ENCODE measurements at places on chromosomes 7 and 10.
A peak's percentile ranks its signal among the peaks of the same experiment; 100 is the strongest.

- no peak for DNase-seq
Observed at GRCh38 chr10:116833986-116834985, 15.0 kb upstream of the ENO4 start.

GRCh38 chr7:157337316-157338149 is 729 bp downstream of the DNAJB6 start:
- peak; percentile 72 for DNase-seq

- DNase-seq: no peak
Observed at GRCh38 chr7:6621195-6622133, 6.1 kb downstream of the ZNF853 start.

DNA sequence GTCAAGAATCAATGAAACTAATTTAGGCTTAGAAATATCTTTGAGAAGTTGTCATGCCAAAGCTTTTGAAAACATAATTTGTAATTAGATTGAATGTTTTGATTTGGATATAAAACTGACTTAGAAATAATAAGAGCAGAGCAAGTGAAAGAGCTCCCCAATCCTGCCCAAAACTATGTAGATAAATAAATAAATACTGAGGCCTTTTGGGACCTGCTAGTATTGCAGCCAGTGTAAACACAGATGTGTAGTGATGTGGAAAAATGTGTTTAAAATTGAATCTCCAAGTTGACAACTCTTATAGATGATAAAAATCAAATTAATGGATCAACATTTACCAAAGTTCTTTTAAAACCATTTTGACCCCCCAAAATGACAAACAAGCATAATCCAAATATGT is 896.1 kb downstream of the CNTNAP2 start:
- DNase-seq: no peak

DNA sequence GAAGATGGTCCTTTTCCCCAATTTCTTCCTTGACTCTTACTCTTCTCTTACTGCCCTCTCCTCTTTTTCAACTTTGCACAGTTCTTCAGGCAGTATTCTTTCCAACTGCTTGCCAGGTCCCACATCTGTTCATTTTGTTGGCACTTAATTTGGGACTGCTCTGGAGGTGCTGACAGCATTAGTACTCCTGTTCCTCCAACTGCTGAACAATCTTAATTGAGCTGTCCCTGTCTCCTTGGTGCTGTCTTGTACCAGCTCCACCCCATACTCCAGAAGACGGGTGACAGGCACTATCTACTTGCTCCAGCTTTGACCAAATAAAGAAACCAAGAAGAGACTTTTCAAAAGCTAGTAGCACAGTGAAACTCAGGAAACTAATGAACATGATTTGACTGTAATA is 160.0 kb downstream of the PDE1C start:
- peak; percentile 34 for DNase-seq

- no peak for DNase-seq
Observed at GRCh38 chr10:60367024-60367423, 22.7 kb downstream of the ANK3 start.

- no peak for DNase-seq
Observed at GRCh38 chr10:67004690-67005089, 78.9 kb downstream of the LRRTM3 start.

DNA sequence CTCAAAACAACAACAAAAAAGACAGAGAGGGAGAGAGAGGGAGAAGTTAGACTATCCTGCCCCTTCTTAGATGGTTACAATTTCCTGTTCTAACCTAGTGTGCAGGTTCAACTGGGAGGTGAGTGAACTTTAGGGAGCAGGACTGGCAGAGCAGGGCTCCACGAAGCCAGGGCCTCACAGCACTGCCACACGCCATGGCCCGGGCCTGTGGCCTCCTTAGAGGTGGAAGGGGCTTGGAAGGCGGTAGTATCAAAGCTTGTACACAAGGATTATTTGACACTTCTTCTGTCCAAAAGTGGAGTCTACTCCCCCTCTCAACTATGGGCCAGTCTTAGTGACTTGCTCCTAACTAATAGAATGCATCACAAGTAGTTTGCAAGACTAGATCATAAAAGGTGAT is 62.9 kb upstream of the TMEM72 start:
- DNase-seq: no peak

DNA sequence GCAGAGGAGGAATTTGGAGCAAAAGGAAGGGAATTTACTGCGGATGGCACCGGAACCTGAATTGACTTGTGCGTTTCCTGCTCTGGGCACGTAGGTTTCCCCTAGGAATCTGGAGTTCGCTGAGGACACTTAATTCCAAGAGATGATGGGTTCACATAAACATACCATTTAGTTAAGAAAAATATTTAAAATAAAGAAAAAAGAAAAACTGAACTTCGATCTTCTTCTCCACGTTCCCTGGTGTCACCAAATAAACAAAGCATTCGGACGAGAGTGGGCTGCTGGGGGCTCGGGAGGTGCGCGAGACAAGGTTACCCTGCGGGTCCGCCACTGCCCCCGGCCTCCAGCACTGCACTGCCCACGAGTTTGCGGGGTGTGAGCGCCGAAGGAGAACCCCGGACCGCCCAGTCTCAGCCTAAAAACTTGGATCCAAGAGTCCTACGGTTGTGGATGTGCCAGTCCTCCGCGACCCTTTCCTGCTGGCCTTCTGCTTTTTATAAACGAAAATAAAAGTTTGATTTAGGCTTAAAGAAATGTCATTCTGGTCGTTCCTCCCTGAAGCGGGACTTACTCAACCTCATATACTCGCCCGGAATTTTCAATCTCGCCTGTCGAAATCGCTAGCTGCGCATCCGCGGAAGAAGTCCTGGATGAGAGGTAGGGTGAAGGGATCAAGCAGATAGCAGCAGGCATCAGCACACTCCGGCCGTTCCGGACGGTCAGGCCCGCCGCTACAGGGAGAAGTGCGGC is 30.3 kb downstream of the SKIDA1 start:
- DNase-seq: no peak

DNA sequence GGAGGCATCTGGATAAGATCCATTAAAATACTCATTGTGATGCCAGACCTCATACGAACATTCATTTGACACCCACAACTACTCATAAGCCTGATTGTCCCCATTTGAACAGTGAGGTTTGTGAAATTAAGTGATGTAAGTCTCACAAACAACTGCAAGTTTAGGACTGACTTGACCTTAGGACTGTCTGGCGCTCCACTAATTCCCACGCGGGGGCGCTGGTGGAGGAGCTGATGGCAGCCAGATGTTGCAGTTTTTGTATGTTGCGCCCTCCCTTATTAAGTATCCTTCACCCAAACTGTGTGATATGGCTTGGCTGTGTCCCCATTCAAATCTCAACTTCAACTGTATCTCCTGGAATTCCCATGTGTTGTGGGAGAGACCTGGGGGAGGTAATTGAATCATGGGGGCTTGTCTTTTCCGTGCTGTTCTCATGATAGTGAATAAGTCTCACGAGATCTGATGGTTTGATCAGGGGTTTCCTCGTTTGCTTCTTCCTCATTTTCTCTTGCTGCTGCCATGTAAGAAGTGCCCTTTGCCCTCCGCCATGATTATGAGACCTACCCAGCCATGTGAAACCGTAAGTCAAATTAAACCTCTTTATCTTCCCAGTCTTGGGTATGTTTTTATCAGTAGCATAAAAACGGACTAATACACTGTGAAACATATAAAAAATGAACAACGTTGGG is 20.3 kb upstream of the TIAL1 start:
- DNase-seq: peak; percentile 15

GRCh38 chr10:102245082-102245931 is at the start of gene GBF1:
Gene GBF1 (plus strand): TSS chr10:102245532. CDS start chr10:102258939, 13,407 bp downstream.
- peak; percentile 100 for DNase-seq

DNA sequence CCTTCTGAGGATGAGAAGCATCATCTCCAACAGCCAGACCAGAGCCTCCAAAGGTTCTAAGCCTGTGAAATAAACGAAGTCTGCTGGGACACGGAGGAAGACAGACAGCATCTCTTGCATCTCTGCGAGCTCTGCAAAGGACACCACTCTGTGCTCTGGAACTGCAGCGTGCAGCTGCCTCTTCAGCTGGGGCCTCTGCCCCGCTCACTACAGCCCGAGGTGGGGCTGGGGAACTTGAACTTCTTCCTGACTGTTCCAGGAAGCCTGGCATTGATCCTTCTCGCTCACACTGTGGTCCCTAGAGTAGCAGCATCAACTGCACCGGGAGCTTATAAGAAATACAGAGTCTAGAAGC is 163.3 kb downstream of the USP6NL start:
- peak; percentile 57 for DNase-seq

DNA sequence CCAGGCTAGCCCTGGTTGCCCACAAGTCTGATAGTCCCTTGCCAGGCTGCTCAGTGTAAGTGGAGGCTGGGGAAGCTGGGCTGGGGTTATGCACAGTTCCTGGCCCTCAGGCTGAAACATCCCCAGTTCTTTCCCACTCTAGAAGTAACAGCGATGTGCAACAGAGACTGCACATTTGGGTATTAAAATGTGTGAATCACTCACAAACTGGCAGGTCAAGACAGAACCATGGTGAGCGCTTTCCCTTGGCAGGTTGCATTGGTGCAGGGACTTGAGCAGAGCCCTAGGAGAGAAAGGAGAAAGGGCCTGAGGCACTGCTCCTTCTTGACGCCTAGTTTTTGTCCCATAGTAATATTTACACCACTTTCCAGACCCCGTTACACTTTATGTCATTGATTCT is 56.1 kb upstream of the SLC35B4 start:
- DNase-seq: no peak
